ENCODE measurements at places on chromosomes 4 and X.

DNA sequence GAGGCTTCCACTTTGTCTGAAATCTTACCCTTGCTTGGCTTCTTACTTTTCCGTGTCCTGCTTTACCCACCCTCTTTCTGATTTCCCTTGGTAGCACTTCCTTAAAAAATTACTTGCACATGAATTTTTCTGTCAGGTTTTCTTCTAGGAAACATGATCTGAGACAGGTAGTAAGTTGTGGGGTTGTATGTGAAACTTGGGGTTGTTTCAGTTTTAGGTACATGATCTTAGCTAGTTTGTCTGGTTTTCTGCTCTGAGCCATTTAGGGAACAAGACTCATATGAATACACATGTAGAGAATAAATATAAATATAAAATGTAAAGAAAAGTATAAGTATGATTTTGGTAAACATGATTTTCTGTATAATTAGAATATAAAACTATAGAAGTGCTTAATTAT, 17.4 kb upstream of the ARMCX2 start:
- DNase-seq, result no peak

GRCh38 chr4:2936773-2937145, 26.4 kb downstream of the NOP14 start:
- no peak for DNase-seq

GRCh38 chrX:134186362-134187121, 50.4 kb upstream of the CCDC160 start:
- DNase-seq, result no peak

DNA sequence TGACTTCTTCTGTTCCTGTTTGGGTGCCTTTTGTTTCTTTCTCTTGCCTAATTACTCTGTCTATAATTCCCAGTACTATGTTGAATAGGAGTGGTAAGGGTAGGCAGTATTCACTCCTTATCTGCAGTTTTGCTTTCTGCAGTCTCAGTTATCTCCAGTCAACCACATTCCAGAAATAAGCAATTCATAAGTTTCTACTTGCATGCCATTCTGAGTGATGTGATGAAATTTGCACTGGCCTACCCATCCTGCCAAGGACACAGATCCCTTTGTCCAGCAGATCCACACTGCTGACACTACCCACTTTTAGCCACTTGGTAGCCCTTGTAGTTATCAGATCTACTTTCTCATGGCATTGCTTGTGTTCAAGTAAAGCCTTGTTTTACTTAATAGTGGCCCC, 971.6 kb upstream of the INTU start:
- no peak for DNase-seq

DNA sequence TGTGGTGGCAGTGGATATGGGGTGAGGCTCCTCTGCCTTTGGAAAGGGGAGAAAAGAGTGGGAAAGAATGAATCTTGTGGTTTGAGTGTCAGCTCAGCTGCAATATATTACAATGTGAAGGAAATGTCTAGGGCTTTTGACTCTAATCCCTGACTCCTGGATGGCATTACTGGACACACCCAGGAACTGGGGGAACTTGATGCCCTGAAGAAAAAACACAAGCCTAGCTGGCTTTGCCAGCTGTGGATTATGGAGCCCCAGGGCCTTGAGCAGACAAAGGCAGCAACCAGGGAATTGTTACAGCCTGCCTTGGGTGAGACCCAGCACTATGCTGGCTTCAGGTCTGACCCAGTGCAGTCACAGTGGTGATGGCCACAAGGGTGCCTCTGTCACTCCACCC, 57.1 kb upstream of the CYSLTR1 start:
- DNase-seq, result no peak

DNA sequence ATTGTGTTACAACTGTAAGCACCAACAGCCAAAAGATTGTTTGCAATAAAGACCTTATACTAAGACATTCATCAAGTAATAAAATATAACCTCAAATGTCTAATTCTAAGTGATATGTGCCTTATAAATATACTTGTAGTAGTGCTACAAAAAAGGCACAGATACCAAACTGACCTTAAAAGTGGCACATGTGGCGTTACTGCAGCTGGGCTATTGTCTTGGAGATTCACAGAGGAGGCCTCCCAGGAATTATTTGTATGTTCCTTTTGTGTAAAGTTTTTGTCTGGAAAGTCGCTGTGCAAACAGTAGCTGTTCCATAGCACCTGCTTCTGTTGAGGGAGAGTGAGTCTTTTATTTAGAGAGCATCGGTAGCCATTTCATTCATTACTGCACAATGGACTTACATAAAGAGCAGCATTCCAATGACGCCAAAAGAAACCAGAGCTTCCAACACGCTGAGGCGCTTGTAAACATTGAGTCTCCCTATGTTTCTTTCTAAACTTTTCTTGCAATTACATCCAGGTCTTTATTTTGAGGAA, 143.7 kb downstream of the RPA4 start:
- DNase-seq, result no peak

DNA sequence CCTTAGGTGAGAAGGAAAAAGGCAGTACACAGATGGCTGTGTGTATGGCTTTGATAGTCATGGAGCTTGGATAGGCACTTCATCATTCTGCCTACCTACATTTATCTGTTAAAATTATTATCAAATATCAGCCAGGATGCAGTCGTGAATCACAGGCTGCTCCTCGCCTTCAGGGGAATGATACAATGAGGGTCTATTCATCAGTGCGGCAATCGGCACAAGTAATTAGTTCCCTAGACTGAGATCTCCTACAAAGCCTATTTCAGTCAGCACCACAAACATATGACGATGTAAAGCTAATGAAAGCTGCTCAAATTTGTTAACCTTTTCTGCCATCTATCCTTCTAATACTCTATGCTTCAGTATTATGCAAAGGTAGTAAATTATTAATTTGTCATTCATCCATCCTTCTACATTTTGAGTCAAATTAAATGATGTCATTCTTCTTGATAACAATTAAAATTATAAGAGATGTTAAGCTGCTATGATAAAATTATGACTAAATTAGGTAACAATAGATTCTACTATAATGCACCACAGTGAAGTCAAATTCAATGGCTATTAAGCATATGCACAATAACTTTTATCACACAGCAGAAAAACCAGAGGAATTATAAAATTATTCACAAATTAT, 19.0 kb downstream of the MAB21L2 start:
- DNase-seq, result no peak

- DNase-seq, result no peak
These were observed 28.7 kb downstream of the CCNG2 start for GRCh38 chr4:77185686-77186085.

DNA sequence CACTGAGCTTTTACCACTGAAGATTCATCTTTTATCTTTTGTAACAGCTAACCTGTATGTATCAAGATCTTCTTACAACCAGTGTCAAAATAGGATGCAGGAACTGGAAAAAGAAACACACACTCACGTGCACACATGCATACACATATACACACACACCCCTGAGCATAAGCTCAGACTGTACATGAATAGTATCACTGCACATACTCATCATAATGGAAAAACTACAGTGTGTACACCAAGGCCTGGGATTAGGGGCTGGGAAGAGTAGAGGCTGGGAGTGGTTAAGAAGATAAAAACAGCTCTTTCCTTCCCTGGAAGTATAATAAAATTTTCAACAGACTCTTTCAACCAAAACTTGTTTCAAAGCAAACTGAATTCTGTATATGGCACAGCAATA, 73.4 kb downstream of the RELL1 start:
- no peak for DNase-seq

- no peak for DNase-seq
These were observed 7.3 kb downstream of the REPS2 start for GRCh38 chrX:16953606-16954211.

- no peak for DNase-seq
These were observed 295.2 kb upstream of the AGA start for GRCh38 chr4:177737387-177737940.

GRCh38 chr4:79823148-79823763, 249.8 kb downstream of the ANTXR2 start:
- no peak for DNase-seq

DNA sequence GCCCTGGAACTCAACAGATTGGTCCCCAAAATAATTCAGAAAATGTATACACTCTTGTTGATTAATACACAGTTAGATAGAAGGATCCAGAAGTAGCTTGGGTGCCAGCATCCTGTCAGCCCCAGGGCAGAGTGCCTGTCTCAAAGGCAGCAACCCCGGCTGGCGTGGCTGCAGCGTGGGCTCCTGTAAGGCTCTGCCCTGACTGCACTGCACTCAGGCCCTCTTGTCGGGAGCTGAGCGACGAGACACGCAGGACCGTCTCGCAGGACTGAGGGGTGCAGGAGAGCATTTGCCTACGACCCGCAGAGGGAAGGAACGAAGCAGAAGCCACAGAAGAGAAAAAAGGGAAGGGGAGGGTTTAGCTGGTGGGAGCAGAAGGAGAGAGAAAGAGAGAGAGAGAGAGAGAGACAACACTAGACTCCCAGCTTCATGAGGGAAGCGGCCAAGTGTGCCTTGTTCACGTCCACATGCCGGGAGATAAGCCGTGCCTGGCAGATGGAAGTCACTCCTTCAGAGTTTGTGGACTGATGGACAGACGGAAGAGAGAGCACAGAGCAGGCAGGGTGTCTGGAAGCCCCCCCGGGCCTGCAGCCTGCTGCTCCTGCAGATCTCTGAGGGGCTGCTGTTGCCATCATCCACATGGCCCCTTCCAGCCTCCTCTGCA, 38.7 kb upstream of the HELT start:
- DNase-seq, result no peak

DNA sequence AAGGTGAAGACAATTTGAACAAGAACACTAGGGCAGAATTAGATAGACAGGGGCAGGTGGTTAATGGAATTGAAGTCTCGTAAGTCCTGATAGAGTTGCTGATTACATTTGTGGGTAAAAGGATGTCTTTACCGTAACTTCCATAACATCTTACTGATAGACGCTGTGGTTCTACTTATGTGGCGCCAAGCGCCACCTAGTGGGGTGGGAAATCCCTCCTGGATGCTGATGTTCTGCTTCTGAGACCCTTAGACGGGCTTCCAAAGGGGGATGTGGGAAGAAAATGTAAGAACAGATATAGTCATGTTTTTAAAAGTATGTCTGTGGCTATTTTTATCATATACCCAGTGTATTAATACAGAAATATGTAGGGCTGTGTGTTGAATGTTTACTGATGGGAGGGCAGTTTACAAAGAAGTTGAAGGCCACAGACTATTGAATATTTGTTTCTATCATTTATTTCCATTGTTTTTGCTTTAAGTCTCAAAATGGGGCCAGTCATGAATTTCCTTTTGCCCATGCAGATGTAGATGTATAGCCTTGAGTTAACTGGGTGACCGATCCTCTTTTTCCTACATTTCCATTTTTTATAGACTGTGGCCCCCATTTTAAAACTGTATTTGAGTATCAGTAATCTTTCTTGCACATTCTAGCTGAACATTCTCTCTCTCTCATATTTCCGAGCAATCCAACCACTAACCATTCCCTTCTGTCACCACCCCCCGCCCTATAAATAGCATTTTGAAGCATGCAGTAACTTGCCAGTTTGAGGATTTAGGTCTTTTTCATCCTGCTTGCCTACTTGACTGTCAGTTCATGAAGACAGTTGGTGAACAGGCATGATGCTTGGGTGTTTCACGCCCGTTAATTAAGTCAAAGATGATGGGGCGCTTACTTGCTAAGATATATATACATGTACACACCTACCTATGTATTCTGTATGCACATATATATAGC, 12.1 kb upstream of the TLR8 start:
- DNase-seq, result no peak

GRCh38 chrX:134460862-134461220, 876 bp downstream of the HPRT1 start:
- DNase-seq, result no peak

DNA sequence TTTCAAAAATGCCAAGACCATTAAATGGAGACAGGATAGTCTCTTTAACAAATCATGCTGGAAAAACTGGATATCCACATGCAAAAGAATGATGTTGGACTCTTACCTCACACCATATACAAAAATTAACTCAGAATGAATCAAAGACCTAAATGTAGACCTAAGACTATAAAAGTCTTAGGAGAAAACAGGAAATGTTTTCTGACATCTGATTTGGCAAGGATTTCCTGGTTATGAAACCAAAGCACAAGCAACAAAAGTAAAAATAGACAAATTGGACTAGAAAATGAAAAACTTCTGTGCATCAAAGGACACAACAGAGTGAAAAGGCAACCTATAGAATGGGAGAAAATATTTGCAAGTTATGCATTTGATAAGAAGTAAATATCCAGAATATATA, 37.6 kb downstream of the ARFIP1 start:
- no peak for DNase-seq

GRCh38 chr4:88957570-88957969, 99.4 kb downstream of the FAM13A start:
- no peak for DNase-seq

GRCh38 chr4:126395664-126396063, 1080.9 kb downstream of the FAT4 start:
- DNase-seq, result no peak

GRCh38 chr4:89347363-89348025, 39.9 kb upstream of the GPRIN3 start:
- DNase-seq, result no peak

- no peak for DNase-seq
These were observed 6.5 kb downstream of the NEUROG2 start for GRCh38 chr4:112509243-112510141.

- no peak for DNase-seq
These were observed 1072.3 kb upstream of the PCDH10 start for GRCh38 chr4:132076829-132077228.

DNA sequence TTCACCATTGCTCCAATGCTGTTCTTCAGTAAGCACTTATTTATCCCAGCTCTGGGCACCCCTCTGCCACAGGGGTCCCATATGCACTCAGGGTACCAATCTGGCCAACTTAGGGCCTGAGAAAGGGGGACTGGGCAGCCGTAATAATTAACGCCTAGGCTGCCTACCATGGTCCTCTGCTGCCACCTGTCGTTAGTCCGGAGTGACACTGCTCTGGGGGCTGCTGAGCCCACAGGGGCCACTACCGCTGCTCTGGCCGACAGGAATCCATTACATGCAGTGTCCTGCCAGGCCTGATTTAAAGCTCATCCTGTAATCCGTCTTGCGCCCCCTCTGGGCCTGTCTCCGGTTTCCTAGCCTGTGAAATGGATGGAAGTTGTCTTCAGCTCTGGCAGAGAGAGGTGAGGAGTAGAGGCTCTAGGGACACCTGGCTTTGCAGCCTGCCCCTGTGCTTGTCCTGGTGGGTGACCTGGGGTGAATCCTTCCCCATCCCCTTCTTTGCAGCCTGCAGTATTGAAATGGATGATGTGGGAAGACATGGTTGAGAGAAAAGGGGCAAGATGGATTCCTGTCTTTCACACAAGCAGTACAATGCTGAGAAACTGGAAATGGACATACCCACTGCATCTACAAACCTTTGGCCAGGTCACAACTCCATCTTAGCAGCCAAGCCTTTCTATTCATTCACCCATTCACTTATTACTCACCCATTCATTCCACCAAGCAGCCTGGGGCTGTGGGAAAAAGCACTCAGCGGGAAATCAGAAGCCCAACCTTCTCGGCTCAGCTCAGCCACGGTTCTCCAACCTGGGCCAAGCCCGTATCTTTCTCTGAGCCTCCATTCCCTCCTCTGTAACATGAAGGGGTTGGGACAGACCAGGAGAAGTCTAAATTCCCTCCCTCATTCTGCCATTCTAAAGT, 116.3 kb upstream of the NALF2 start:
- no peak for DNase-seq
